ENCODE measurements at places on chromosomes 7 and 10.

DNA sequence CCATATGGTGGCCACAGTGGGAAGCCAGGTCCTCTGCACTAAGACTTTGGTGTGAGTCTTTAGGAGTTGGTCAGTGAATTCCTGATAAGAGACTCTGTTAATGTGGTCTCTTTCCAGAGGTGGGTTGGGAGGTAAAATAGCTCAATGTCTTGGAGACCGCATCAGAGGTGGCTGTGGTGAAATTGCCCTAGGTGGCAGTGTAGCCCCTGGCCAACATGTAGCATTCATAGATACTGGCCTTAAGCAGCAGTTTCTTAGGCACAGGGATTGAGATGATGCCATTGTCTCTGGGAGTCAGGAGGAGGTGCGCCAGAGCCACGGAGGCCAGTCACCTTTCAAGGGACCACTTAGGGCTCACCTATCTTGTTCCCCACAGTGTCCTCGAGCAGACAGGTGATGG, 202.8 kb downstream of the CREB5 start:
- no peak for DNase-seq

DNA sequence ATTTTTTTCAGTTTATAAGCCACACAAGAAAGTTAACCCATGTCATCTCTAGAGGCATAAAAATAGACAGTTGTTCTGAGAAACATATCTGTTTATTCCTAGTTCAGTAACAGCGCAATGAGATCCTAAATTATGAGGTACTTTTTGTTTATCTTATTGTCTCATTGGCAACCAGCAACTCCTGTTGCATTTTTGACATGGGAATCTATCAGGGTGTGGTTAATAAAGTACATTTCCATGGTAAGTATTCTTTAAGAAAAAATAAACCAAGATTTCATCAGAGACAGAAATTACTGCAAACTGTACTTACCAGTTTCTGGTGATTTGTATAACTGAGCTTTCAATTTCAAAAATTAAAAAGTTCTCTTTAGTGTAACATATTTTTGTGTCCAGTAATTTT, 9.0 kb downstream of the FAS start:
- no peak for DNase-seq

DNA sequence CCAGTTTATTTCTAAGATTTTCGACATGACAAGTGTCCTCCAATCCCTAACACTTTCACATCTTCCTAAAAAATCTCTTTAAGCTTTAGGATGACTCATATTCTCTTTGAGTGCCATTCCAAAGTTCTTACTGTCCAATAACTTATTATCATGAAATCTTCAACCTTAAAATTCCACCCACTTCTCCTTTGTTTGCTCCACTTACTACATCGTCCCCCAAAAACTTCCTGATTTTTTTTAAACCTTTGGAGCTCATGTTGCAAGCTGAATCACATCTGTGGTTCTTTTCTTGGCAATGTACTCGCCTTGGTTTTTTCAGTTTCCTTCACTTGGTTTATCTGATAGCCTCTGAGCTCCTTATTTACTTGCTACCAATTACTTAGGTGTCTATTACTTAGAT, 39.2 kb upstream of the JCAD start:
- DNase-seq, result no peak

- DNase-seq, result no peak
These were observed 109.5 kb downstream of the UNCX start for GRCh38 chr7:1342090-1342640.

DNA sequence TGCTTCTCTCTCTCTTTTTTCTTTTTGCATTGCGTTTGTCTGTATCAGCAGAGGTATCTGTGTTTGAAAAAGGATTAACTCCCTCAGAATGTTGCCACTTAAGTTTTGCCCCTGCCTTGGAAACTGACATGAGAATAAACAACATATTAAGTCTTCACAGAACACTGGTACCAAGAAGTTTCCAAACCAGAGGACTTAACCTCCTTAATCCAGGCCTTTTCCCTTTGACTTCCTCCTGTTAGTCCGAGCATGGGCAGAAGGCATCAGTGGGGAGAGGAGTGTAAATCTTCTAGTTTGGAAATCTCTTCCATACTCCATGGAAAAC, 681.4 kb downstream of the LRMDA start:
- DNase-seq, result no peak

GRCh38 chr7:133059263-133059662, 22.6 kb downstream of the CHCHD3 start:
- DNase-seq, result no peak

DNA sequence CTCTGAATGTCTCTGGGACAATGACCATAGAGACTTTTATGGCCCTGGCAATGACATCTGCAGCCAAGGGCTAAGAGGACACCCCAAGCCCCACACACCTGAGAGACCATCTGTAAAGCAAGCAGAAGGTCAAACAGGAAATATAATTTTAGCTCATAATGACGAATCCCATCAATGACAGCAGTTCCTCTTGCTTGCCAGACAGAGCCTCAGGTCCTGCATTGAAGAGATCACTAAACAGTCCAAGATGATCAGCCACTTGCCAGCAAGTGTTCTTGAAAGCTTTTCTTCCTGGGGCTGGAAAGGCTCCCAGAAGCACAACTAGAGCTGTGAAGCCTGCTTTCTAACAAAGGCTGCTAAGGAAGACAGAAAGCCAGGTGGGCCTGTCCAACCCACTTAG, 993.7 kb upstream of the AUTS2 start:
- no peak for DNase-seq

DNA sequence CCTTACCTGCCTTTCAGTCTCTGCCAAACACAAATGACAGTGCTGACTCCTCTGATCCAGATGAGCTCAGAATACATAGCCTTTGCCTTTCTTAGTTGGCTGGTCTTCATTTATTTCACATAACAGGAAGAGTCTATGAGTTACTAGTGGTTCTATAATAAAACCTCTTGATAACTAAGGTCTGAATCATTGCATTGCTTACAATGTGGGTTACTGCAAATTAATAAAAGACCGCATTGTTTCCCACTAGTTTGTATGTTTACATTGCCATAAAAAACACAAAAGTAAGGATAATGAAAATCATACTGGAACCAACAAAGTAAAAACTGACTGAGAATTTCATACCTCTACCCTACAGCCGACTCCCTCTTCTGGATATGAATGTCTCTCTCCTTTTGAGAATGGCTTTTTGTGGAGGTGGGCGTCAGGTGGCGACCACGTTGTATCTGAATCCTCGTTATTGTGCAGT, 62.0 kb upstream of the AKR1E2 start:
- no peak for DNase-seq

DNA sequence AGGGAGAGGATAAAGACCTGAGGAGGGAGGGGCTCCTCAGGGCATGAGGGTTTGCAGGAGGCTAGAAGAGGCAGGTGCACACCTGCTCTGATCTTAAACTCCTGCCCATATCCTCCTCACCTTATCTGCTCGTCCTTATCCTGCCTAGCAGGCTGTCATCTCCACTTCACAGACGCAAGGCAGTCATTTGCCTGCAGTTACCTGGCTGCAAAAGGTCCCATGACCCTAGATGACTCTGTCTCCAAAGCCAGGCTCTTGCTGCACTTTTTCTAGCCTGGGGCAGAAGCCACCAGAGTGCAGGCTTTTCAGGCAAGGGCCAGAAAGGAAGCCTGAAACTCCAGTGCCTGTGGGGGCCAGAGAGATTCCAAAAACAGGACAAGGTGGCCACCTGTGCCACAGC, 1.7 kb upstream of the ZNF853 start:
- no peak for DNase-seq

DNA sequence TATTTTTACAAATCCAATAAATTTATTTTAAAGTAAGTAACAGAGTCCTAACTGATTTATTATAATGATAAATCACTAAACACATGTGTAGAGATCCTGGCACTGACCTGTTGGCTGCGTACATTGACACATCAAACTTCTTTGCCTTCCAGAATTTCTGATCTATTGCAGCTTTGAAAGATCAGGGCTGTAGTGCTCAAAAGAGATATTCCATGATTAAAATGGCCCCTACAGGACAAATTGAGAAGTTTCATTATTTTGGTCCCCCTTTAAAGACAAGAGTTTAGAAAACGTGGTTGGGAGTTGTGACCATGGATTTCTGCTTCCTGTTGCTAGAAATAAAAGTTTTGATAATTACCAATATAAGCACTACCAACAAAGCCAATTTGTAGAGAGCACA, 87.7 kb upstream of the PDK4 start:
- DNase-seq, result no peak

DNA sequence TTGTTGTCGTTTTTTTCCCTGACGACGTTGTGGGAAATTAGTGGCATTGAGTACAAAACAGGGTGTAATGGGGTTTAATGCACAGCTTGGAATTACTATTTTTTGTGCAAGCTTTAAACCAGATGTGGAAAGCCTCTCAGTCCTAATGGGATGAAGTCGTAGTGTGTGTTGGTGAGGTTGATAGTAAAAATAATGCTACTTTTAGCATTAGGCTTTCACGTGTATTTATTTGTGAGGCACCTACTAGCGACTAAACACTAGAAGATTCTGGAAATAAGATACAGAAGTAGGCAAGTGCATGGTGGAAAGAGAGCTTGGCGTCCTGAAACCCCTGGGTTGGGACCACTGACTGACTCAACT, 588 bp upstream of the ORC5 start:
- DNase-seq, result no peak

- no peak for DNase-seq
These were observed 298.6 kb downstream of the TFEC start for GRCh38 chr7:115731796-115732471.

GRCh38 chr7:129008645-129009414, 46.1 kb downstream of the TNPO3 start:
- no peak for DNase-seq

DNA sequence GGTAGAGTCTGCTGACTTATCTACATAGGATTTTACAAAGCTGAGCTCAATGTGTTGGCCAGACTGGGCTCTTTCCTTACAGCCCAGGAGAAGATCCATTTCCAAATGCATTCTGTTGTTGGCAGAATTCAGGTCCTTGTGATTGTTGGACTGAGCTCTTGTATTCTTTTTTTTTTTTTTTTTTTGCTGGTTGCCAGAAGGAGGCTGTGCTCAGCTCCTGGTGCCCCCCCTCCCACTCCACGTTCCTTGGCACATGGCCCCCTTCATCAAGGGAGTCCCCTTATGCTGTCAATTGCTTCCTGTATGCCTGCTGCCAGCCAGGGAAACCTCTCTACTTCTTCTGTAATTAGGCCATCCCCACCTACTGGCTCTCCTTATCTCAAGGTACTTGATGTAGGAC, 518.1 kb upstream of the AKR1E2 start:
- DNase-seq, result no peak

DNA sequence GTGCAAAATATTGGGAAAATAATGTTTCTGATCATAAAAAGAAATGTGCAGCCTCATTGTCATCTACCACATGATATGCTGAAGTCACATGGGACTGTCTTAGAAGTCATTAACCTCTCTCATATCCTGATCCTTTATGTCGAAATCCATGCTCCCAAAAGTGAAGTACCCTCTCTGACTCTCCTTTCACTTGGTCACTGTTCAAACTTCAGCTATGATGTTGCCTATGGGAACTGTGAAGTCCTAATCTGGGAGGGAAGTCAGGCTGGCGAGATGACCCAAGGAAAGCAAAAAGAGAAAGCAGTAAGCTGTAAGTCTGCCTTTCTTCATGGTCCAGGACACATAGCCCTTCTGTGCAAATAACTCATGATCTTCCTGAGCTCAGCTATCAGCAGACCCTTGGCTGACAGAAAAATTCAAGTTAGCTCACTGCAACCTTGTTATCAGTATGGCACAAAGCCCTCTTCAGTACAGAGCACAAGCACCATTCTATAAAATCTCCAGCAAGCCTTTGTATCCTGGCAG, 29.5 kb downstream of the WASL start:
- no peak for DNase-seq

- DNase-seq, result no peak
These were observed 197.0 kb downstream of the PLXNA4 start for GRCh38 chr7:132379292-132379691.
